Esophagus squamous epithelium (tissue), 5 donors: ENCODE measurements at places on chromosomes 16 and 17.

GRCh38 chr16:53090591-53091411 lies 36.0 kb downstream of the CHD9 start:
- H3K4me1 ChIP-seq: peaks cover 92% of the 10 kb centered on the region
- H3K36me3 ChIP-seq: no peaks in the 10 kb centered on the region
- H3K27ac ChIP-seq: peak overlapping the region; percentile 85
- DNase-seq: peak; percentile 52
- H3K4me3 ChIP-seq: peak overlapping the region; percentile 2

DNA sequence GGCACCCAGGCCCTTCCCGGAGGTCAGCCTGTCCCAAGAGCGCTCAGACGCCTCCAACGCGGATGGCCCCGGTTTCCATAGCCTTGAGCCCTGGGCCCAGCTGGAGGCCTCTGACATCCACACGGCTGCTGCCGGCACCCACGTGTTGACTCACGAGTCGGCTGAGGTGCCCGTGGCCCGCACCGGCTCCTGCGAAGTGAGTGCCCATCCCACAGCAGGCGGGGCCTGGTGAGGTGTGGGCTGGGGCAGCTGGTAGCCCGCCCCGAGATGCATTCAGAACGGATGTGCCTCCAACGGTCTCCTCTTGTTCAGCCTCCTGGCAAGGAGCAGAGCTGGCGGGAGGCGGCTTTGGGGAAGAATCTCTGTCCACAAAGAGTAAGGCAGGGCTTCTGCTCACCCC lies 2.7 kb downstream of the WDR90 start:
- peaks cover 22% of the 10 kb centered on the region for H3K4me1 ChIP-seq
- H3K36me3 ChIP-seq: peaks cover 48% of the 10 kb centered on the region

GRCh38 chr16:64711026-64711425 lies 410.8 kb downstream of the CDH11 start:
- H3K4me1 ChIP-seq: no peaks in the 10 kb centered on the region
- no peak overlapping the region for H3K27ac ChIP-seq
- H3K27me3 ChIP-seq: no peaks in the 10 kb centered on the region
- H3K4me3 ChIP-seq: no peak overlapping the region
- H3K36me3 ChIP-seq: no peaks in the 10 kb centered on the region
- no peak for DNase-seq

DNA sequence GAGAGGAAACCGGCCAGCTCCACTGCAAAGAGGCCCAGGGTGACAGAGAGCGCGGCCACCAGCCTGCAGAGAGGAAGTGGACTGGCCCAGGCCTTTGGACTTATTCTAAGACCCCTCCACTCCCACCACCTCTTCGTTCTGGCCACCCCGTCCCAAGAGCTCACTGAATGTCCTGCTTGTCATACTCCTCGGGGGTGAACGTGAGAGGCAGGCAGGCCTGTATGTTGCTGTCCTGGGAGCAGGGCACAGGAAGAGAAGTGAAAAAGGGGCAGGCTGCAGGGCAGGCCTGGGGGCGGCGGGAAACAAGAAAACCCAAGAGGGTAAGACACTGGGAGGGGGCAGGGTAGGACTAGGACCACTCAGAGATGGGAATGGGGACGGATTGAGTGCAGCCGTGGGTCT lies 384 bp downstream of the TMEM107 start:
- no peaks in the 10 kb centered on the region for H3K36me3 ChIP-seq
- H3K4me3 ChIP-seq: peak overlapping the region; percentile 69
- peak overlapping the region; percentile 85 for H3K27ac ChIP-seq
- no peaks in the 10 kb centered on the region for H3K27me3 ChIP-seq

DNA sequence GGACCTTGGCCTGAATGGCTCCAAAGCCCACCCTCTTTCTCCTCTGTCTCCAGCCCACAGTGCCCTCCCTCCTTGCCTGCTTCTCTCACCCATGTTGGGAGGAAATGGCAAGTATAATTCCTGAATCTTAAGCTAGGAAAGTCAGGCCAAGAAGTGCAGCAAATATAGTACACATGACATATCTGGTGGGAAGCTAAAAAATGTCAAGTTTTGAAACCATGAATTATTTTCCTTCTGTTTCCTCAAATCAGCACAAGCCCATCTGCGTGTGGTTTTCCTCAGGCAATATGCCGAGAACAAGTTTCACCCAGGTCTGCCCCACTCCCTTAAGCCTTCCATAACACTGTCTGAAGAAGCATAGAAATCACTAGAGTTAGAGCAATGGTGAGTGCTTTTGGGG lies 502.8 kb upstream of the CDH11 start:
- H3K27ac ChIP-seq: no peak overlapping the region
- H3K4me1 ChIP-seq: no peaks in the 10 kb centered on the region
- no peak for DNase-seq
- no peak overlapping the region for H3K4me3 ChIP-seq
- H3K36me3 ChIP-seq: no peaks in the 10 kb centered on the region
- H3K27me3 ChIP-seq: no peaks in the 10 kb centered on the region

- peaks cover 45% of the 10 kb centered on the region for H3K36me3 ChIP-seq
- H3K4me3 ChIP-seq: no peak overlapping the region
- DNase-seq: no peak
Measured at GRCh38 chr17:7846765-7847661, 7.9 kb upstream of the TMEM88 start.

- H3K27ac ChIP-seq: no peak overlapping the region
- DNase-seq: no peak
- H3K4me3 ChIP-seq: no peak overlapping the region
- no peaks in the 10 kb centered on the region for H3K27me3 ChIP-seq
Measured at GRCh38 chr17:40352779-40353394, 11.7 kb downstream of the GJD3 start.

- no peak overlapping the region for H3K4me3 ChIP-seq
- no peaks in the 10 kb centered on the region for H3K27me3 ChIP-seq
- DNase-seq: no peak
- H3K27ac ChIP-seq: peak overlapping the region; percentile 84
- H3K4me1 ChIP-seq: peaks cover 48% of the 10 kb centered on the region
Measured at GRCh38 chr16:4377573-4378154, 6.0 kb downstream of the VASN start.
